Stimulated activated CD4-positive, alpha-beta T cell treated with anti-CD3 and anti-CD28 coated beads, Interleukin-12 subunit alpha, Interleukin-12 subunit beta, amount 100 ng/mL, for 4 hours (primary cell): ENCODE measurements at places on chromosomes 7 and 10.

- DNase-seq: peak; percentile 20
These were observed at the start of gene NANOS1 for GRCh38 chr10:119029613-119030420. Gene NANOS1, plus strand, starts transcription at chr10:119029714. Its CDS starts 88 bp downstream, at chr10:119029802.

GRCh38 chr10:85036661-85037060, 708.3 kb downstream of the CCSER2 start:
- DNase-seq: no peak

GRCh38 chr10:16583382-16583781, 61.7 kb upstream of the C1QL3 start:
- no peak for DNase-seq

- no peak for DNase-seq
These were observed 39.9 kb upstream of the PIP4K2A start for GRCh38 chr10:22754296-22754695.

DNA sequence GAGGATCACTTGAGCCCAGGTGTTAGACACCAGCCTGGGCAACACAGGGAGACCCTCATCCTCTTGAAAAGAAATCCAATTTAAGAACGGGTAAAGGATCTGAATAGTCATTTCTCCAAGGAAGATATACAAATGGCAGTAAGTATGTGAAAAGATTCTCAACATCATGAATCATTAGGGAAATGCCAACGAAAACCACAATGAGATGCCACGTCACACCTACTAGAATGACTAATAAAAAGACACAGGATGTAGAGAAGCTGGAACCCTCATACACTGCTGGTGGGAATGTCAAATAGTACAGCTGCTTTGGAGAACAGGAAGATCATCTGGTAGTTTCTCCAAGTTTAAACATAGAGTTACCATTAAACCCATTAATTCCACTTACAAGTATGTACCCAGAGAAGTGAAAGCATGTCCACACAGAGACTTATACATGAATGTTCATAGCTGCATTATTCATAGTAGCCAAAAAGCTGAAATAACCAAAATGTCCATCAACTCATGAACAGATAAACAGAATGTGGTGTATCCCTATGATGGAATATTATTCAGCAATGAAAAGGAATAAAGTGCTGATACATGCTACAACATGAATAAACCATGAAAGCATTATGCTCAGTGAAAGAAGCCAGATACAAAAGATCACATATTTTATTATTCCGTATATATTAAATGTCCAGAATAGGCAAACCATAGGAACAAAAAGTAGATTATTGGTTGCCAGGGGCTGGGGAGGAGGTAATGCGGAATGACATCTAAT, 13.1 kb upstream of the ZMIZ2 start:
- no peak for DNase-seq

GRCh38 chr10:70743430-70743788, 41.8 kb downstream of the TBATA start:
- no peak for DNase-seq
